ENCODE measurements at places on chromosomes 12 and 14.

DNA sequence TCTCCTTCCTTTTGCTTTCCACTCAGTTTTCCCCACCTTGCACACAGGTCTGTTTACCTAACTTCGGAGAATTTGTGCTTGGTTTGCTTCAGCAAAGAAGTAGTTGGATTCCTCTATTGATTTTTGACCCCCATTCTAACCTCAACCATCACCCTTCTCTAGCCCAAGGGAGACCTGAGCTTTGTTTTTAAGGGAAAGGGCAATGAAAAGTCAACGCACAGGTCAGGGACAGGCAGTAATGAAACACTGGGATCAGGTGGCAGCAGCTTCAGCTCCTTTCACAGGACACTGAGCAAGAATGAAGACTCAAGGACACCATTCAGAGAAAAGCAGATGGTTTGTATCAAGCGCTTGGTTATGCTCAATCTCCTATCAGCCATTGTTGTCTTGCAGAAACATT, 46.9 kb upstream of the KRR1 start:
- DNase-seq: no peak

DNA sequence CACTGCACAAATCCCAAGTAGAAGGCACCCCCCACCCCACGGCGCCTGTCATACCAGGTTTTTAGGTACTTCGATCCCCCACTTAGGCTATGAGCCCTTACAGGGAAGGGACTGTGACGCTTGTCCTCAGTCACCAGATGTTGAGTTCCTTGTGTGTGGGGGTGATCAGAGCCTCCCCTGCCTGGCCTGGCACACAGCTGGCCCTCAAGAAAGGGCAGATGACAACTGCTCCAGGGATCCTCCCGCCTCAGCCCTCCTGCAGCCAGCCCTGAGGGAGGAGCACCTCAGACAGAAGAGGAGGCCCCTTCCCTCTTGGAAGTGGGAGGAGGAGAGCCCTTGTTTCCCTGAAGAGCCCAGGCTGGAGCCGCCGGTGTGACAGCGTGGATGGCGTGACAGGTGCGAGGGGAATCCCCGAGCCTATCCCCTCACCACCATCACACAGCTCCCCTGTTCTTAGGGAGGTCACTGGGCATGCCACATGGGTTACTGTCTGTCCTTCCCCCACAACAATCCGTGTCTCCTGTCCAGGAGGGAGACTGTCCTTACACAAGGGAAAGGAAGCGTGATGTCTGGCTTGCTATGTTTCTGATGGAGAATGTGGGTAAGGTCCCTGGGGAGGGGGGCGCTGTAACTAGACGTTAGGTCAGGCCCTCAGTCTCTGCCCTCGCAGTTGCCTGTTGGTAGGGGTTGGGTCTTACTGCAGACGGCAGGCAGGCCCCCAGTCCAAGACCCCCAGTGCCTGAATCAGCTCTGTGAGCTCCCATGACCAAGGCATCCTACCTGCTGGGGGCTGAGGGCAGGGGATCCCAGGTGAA, 31.4 kb downstream of the P2RX4 start:
- DNase-seq: no peak

- no peak for DNase-seq
Measured at GRCh38 chr12:75207338-75208083, 2.1 kb downstream of the KCNC2 start.

GRCh38 chr12:104695453-104696148, 238.9 kb downstream of the CHST11 start:
- peak; percentile 58 for DNase-seq

- no peak for DNase-seq
Measured at GRCh38 chr14:51726166-51726899, 74.6 kb downstream of the FRMD6 start.

GRCh38 chr12:86950444-86950843, 694.3 kb upstream of the MGAT4C start:
- DNase-seq: no peak

DNA sequence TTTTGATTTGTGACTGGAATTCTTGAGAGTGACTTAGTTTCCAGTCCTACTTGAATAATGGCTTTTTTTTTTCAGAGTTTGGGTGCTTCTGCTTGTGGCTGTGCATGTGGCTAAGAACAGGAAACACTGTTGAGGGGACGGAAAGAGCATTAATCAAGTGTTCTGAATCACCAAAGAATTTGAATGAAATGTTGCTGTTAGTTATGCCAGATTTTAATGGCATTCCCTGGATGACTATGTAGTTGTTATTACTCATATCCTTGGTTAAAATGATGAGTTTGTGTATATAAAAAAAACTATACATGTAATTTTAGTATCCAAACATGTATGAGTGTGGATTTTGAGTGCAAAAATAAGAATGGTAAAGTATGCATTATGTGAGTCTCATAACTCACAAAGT, 347.9 kb downstream of the BCAT1 start:
- DNase-seq: no peak

GRCh38 chr12:43914923-43915468, 79.1 kb downstream of the TMEM117 start:
- DNase-seq: no peak

DNA sequence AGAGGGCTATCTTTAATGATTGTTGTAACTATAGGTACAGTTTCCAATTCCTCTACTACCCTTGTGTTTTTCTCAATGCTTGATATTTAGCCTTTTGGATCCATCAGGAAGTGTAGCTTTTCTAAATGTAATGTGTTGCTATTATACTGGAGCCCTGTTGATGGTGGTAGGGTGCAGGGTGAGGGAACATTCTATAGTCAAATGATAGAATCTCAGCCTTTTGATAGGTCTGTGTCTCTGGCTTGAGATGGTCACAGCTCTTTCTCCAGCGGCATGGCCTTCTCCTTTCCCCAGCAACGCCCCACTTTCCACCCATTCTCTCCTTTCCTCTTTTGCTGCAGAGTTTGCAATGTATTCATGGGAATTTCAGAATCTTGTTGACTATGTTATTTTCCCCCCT, 398.6 kb downstream of the RERGL start:
- no peak for DNase-seq

- no peak for DNase-seq
Measured at GRCh38 chr12:105116969-105117368, 9.4 kb downstream of the WASHC4 start.
